ENCODE measurements at places on chromosomes 7 and 10.

- DNase-seq: no peak
These were observed 293.9 kb downstream of the CCDC3 start for GRCh38 chr10:12707461-12708185.

DNA sequence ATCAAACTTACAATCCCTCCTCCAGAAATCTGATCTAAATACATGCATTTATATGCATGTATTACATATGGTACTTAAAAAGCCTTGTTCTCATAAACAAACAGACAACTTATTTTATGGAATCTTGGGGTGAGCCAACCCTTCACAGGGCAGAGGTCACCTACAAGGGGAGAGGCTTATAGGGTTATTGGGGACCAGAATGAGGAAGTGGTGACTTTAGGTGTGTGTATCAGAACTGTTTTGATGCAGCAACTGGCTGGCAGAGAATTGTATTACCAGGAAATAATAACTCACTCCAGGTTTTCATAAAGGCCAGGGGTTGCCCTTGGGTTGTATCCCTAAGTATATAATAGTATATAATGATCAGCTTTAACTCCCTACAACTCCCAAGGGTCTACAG is 91.1 kb downstream of the SVIL start:
- no peak for DNase-seq

DNA sequence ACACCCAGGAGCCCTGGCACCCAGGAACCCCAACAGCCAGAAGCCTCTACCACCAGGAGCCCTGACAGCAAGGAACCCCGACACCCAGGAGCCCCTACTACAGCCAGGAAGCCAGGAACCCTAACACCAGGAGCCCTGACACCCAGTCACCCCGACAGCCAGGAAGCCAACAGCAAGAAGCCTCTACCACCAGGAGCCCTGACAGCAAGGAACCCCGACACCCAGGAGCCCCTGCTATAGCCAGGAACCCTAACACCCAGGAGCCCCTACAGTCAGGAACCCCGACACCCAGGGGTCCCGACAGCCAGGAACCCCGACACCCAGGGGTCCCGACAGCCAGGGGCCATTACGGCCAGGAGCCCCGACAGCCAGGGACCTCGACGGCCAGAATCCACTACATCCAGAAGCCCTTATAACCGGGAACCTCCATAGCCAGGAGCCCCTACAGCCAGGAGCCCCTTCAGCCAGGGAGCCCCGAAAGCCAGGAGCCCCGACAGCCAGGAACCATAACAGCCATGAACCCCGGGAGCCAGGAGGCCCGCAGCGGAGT is 440 bp upstream of the GLRX3 start:
- no peak for DNase-seq

DNA sequence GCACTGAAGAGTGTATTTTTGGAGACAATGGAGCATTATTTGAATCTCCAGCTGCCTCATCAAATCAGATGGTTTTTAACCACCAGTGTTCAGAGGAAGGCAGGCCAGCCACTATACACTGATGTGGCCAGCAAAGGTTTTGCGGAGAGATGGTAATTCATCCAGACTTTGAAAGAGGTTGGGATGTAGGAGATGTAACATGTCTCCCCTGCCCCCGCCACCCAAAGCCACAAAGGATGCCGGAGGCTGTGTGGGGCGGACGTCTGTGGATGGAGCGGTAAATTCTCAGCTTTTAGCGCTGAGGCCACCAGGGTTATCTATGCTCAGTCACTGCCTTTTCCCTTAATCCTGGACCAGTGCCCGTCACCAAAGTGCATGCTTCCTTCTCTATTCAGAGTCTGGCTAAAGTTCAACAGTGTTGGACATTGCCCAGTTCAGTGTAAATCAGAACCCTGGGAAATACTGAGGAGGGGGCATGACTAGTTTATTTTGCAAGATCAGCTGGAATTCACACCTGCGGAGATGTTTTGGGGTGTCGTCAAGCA is 3.7 kb upstream of the TRIP6 start:
- DNase-seq: no peak

GRCh38 chr10:44325157-44325556 is 59.7 kb downstream of the CXCL12 start:
- DNase-seq: no peak

- DNase-seq: no peak
These were observed 27.0 kb downstream of the LMOD2 start for GRCh38 chr7:123682690-123683089.
